Caco-2 (cell line): ENCODE measurements at places on chromosomes 3 and 15.

GRCh38 chr3:113747283-113748046, 630 bp downstream of the ATP6V1A start:
- no peaks in the 10 kb centered on the region for H3K27me3 ChIP-seq
- 0 out of 2 replicates have a peak, but pooled peaks cover 3% of the 10 kb centered on the region for H3K4me1 ChIP-seq
- H3K36me3 ChIP-seq = no peaks in the 10 kb centered on the region
- DNase-seq = peak; percentile 24
- H3K4me3 ChIP-seq = peak overlapping the region; percentile 78
- H3K27ac ChIP-seq = peak overlapping the region; percentile 100

DNA sequence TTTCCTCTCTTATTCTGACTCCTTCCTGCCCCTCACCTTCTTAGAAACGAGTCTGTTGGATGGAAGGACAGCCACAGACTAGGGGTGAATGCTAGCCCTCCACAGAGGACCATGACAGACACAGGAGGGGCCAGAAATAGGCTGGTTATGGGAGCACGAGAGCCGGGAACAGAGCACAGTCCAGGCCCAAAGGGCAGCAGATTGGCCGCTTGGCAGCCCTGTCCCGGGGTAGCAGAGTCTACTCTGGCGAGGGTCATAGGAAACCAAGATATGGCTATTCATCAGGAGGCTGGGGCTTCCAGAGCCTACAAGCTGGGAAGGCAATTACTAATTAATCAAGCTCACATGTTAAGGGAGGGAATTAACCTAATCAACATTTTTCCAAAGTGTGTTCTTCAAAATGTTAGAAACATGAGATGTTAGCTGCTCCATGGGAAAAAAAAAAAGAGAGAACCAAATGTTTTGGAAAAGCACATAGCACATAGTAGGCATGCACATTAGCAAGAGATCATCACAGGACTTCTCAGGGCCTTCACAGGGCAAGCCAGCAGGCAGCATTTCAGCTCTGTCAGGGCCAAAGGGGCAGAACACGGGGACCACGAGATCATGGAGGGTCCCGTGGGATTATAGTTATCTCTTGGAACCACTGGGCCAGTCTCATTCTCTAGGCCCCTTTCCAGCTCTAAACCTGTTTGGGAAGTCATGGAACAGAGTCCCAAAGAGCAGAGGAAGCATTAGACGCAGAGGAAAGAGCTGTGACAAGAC, 13.3 kb downstream of the SEMA3G start:
- H3K4me1 ChIP-seq = peaks cover 15% of the 10 kb centered on the region
- DNase-seq = no peak
- no peak overlapping the region for H3K27ac ChIP-seq
- no peaks in the 10 kb centered on the region for H3K27me3 ChIP-seq
- H3K36me3 ChIP-seq = no peaks in the 10 kb centered on the region
- H3K4me3 ChIP-seq = no peak overlapping the region

GRCh38 chr3:69385123-69385722, 665 bp downstream of the FRMD4B start:
- peaks cover 5% of the 10 kb centered on the region; the same call in 1 of the 2 replicates for H3K4me1 ChIP-seq
- no peak overlapping the region for H3K27ac ChIP-seq
- DNase-seq = no peak
- no peaks in the 10 kb centered on the region for H3K36me3 ChIP-seq

DNA sequence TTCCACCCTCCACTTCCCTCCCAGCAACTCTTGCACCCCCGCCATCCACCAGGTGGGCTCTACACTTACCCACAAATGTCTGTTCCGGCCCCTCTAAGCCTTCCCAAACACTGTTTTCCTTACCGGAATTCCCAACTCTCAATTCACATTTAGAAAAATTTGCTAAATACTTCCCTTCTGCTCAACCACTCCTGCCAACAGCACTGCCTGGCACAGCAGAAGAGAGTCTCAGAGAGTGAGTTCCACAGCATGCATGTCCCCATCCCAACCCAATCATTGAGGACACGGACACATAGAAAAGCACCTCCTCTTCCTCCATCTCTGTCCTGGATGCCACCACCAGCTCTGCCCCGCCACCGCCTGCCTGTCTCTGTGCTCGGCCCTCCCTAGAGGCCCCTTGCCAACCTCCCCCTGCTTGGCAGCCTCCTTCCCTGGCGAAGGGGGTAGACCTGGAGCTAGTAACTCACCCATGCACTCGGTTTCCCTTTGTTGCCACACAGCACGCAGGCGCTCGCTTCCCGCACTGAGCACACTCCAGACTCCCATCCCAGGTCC, 66.2 kb upstream of the SLC6A1 start:
- DNase-seq = no peak
- H3K4me1 ChIP-seq = no peaks in the 10 kb centered on the region
- H3K27me3 ChIP-seq = no peaks in the 10 kb centered on the region
- H3K4me3 ChIP-seq = no peak overlapping the region
- no peak overlapping the region for H3K27ac ChIP-seq
- H3K36me3 ChIP-seq = no peaks in the 10 kb centered on the region

DNA sequence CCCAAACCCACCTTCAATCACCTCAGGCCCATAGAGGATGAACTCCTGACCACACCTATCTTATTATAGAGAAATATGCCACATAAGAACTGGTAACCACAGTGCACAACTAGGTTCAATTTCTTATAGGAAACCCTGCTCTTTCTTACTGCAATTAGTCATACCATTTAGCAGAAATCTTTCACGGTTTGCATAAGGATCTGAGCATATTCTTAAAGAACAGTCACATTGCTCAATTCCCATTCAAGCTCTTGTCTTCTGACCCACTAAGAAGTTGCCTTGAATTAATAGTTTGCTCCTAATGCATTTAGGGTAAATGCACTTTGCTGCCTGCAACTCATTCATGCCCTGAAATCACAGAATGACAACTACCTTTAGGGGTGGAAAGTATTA, 9.2 kb downstream of the ERC2 start:
- no peaks in the 10 kb centered on the region; the same call in 1 of the 2 replicates for H3K27me3 ChIP-seq
- H3K4me1 ChIP-seq = no peaks in the 10 kb centered on the region
- DNase-seq = no peak
- H3K36me3 ChIP-seq = no peaks in the 10 kb centered on the region

DNA sequence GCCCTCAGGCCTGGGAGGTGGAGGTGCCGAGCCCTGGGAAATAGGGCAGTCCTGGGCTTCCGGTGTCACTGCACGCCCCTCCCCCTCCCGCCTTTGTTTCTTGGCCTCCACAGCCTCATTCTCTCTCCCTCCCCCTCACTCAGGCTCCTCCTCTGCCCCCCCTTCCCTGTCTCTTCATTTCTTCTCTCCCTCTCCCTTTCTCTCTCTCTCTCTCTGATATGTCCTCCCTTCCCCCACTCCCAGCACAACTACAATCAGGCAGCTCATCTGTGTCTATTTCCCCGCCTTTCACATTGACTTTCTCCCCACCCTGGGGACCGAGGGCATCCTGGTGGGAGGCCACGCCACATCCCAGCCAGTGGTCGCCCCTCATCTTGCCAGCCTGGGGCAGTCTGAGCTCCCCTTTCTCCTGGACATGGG, 40.2 kb downstream of the IDH2 start:
- H3K36me3 ChIP-seq = no peaks in the 10 kb centered on the region
- H3K4me3 ChIP-seq = no peak overlapping the region
- H3K27ac ChIP-seq = no peak overlapping the region
- DNase-seq = no peak
- H3K4me1 ChIP-seq = no peaks in the 10 kb centered on the region

- no peak overlapping the region for H3K27ac ChIP-seq
- DNase-seq = peak; percentile 7
- no peak overlapping the region for H3K4me3 ChIP-seq
- H3K4me1 ChIP-seq = no peaks in the 10 kb centered on the region
Observed at GRCh38 chr15:99430881-99431401, 134.8 kb upstream of the MEF2A start.

- H3K4me3 ChIP-seq = no peak overlapping the region
- no peaks in the 10 kb centered on the region for H3K4me1 ChIP-seq
- H3K27me3 ChIP-seq = no peaks in the 10 kb centered on the region; the same call in 1 of the 2 replicates
Observed at GRCh38 chr15:77732514-77733335, 100.0 kb upstream of the LINGO1 start.

DNA sequence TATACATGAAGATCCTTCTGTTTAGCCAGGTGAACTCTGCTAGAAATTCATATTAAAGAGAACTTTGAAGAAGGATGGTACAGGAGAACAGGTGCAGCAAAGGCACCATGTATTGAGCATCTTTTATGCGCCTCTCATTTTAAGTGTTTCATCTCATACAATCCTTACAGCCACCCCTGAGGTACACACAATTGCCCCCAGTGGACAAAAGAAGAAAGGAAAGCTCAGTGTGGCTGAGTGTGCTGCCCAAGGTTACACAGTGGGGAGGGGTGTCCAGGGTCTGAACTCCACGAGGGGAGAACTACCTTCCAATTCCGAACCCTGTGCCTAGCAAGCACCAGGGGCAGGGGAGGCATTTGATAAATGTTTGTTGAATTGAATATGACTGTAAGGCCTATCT, 98.6 kb downstream of the MECOM start:
- H3K36me3 ChIP-seq = no peaks in the 10 kb centered on the region
- H3K4me3 ChIP-seq = no peak overlapping the region
- no peaks in the 10 kb centered on the region for H3K27me3 ChIP-seq
- no peak for DNase-seq

- H3K4me1 ChIP-seq = peaks cover 12% of the 10 kb centered on the region
- no peaks in the 10 kb centered on the region for H3K27me3 ChIP-seq
- no peak for DNase-seq
- no peak overlapping the region for H3K27ac ChIP-seq
- H3K36me3 ChIP-seq = peaks cover 1% of the 10 kb centered on the region
Observed at GRCh38 chr15:63070681-63071129, 28.2 kb downstream of the TPM1 start.

- H3K4me3 ChIP-seq = no peak overlapping the region
- no peaks in the 10 kb centered on the region for H3K36me3 ChIP-seq
- H3K4me1 ChIP-seq = no peaks in the 10 kb centered on the region
- H3K27ac ChIP-seq = no peak overlapping the region
- no peak for DNase-seq
- no peaks in the 10 kb centered on the region for H3K27me3 ChIP-seq
Observed at GRCh38 chr15:60673918-60674558, 195.1 kb upstream of the ICE2 start.

DNA sequence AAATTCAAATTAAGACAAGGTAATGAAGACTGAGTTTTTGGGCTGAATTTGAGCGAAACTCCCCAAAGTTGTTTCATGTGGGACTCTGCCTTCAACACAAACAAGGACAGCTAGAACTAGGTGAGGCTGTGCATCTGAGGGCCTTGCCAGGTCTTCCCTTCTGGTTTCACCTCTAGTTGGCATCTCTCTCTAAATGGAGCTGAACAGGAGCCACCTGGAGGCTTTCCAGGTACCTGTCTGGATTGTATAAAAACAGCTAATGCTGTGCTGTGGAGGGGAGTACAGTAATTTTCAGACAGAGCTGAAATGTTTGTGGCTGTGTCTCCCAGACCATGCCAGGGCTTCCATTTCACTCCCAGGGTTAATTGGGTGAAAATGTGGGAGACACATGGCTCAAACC, 27.1 kb downstream of the TRIM71 start:
- peaks cover 82% of the 10 kb centered on the region for H3K4me1 ChIP-seq
- DNase-seq = no peak
- no peaks in the 10 kb centered on the region for H3K36me3 ChIP-seq
- H3K4me3 ChIP-seq = no peak overlapping the region
